Bronchial epithelial cell (primary cell): ENCODE measurements at places on chromosomes 7 and 10. TPM values are rescaled to one million over a fixed set of nuclear protein-coding genes. Genes with fewer than 3 reads are reported as not detected.

TAS2R41 gene
- not detected in 2 replicates for total RNA-seq

GRCh38 chr10:13991353-13991752 lies 339.4 kb downstream of the FRMD4A start:
- no peak for DNase-seq

- no peak for DNase-seq
Measured at GRCh38 chr10:132055616-132056015, 10.1 kb upstream of the JAKMIP3 start.

MEIG1 gene
- total RNA-seq, result not detected in 2 replicates

- DNase-seq, result no peak
Measured at GRCh38 chr10:74880041-74880440, 53.6 kb downstream of the KAT6B start.

DNA sequence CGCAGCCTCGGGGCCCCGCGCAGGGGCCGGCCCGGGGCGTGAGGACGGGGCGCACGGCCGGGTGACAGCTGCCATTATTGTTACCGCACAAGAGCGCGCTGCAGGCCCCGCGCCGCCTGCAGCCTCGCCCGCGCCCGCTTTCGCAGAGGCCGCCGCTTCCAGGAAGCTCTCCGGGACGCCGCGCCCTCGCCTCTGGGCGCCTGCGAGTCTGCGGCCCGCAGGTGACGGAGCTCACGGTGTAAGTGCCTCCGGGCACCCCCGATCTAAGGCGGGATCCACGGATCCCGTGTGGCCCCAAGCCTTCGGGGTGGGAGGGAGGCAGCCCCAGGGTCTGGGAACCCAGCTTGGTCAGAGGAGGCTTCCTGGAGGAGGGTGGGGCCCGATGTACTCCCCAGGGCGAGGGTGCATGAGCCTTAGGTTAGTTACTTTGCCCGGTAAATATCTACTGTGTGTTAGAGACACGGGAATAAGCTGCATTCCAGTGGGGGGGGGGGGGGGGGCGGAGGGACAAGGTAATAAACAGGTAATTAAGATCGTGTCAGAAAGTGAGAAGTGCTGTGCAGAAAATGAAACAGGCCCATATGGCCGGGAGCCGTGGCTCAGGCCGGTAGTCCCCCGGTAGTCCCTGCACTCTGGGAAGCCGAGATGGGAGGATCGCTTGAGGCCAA lies 638 bp downstream of the IQCE start:
- DNase-seq, result no peak

DNA sequence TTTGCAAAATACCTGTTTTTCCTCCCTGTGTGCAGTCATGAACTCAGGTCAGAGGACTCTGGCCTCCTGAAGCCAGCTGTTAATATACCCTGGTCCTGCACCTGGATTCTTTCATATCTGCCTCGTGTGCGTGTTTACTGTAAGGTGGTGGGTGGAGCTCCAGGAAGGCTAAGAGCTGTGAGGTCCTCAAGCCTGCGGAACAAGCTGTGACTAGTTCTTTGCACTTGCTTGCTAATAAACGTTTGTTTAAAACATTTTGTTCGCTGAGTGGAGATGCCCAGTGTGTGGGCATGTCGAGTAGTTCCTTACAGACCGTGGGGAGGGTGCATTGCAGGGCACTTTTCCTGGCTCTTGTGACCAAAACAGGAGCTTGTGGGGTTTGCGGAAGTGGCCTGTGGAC lies 139.0 kb downstream of the DOCK1 start:
- DNase-seq, result peak; percentile 90

DNA sequence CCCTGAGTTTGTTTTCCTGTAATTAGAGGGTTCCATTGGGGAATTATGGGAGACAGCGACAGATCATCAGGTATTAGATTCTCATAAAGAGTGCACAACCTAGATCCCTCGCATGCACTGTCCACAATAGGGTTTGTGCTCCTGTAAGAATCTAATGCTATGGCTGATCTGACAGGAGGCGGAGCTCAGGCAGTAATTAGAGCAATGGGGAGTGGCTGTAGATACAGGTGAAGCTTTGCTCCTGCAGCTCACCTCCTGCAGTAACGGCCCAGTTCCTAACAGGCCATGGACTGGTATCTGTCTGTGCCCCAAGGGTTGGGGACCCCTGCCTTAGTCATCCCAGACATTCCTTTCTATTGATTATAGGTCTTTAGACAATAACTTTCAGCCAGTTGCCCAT lies 894 bp upstream of the ZSCAN21 start:
- DNase-seq, result peak; percentile 4

GRCh38 chr7:153514032-153514431 lies 538.2 kb upstream of the DPP6 start:
- DNase-seq, result no peak
